Substantia nigra (tissue), 51 donors: ENCODE measurements at places on chromosomes 2 and 18.

DNA sequence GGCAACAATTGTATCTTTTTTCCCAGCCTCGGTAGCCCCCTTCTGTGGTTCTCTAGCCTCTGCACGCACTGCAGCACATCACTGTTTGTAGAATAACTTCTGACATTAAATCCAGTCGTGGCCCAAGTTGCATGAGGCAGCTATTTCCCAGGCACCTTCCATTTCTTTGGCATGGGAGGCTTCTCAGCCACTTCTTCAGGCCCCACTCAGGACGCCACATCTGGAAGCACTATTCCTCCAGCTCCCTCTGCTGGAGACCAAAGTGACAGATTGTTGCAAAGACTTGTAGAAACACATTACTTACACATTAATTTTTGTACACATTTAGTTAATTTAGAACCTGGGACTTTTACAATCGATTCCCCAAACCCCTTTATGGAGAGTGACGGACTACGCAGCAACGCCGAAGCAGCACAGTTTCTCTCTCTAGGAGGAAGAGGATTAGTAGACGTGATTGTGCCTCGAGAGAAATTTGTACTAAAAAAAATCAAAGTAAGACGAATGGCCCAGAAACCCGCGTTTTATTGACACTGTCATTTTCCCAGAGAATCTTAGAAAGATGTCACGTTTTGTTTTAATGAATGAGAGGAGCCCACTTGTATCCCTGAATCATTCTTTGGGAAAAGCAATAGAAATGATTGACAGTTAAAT lies 57.8 kb upstream of the RGPD5 start:
- DNase-seq, result no peak

DNA sequence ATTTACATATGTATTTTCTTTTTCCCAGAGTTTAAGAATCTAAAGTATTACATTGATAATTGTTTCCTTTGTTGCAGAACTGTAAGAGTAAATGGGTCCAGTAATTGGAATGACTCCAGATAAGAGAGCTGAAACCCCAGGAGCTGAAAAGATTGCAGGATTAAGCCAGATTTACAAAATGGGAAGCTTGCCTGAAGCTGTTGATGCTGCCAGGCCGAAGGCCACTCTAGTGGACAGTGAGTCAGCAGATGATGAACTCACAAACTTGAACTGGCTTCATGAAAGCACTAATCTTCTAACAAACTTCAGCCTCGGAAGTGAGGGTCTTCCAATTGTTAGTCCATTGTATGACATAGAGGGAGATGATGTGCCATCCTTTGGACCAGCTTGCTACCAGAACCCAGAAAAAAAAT lies 183.8 kb upstream of the STON1 start:
- DNase-seq, result no peak

- DNase-seq, result no peak
Observed at GRCh38 chr2:238761868-238762267, 86.0 kb upstream of the TWIST2 start.

DNA sequence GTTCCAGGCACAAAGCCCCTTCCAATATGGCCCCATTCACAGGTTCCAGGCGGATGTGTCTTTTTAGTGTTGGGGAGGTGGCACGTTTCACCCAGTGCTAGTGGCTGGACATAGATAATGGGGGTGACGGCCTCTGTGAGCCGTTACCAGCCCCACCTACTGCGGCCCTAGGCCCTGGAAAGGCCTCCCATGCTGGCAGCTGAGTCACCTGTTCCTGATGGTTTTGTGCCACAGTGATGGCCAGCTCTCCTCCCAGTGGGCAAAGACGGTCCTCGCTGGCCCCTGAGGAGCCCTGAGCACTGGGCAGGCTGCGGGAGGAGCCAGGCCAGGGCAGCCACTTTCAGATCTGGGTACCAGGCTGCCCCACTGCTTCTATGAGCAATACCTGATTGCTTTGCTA lies 40.0 kb upstream of the GPC1 start:
- no peak for DNase-seq

DNA sequence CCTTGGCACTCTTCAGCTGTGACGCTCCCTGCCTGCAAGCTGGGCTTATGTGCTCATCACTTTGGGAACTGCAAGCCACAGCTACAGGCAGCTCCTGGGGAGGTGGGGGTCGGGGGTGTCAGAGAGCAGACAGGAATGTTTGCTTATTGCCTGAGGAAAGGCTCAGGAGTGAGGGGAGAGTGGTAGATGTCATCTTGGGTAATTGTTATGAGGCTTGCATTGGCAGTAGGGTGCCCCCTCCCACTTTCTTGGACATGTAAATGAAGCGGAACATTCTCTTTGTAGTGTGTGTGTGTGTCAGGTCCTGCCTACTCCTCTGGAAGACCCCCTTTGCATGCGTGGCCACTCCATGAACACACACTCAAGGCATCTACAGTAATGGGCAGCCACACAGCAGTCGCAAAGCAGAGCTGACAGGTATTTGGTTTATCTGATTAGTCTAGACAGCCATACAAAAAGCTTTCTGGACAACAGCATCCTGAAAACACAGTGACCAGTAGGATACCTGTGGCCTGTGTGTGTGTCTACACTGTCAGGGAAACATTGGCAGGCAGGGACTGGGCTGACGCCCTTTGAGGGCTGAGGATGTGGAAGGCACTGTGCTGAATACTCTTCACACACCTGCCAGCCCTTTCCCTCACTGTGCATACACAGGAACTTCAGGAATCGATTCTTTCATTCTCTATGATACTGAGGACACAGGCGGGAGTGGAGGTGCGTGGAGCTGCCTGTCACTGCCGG lies 17.1 kb upstream of the MC2R start:
- DNase-seq, result no peak

- no peak for DNase-seq
Observed at GRCh38 chr2:241676665-241677064, 9.9 kb downstream of the DTYMK start.
